ENCODE measurements at places on chromosomes 1 and 21. TPM values are rescaled to one million over a fixed set of nuclear protein-coding genes. Genes with fewer than 3 reads are reported as not detected.

DNA sequence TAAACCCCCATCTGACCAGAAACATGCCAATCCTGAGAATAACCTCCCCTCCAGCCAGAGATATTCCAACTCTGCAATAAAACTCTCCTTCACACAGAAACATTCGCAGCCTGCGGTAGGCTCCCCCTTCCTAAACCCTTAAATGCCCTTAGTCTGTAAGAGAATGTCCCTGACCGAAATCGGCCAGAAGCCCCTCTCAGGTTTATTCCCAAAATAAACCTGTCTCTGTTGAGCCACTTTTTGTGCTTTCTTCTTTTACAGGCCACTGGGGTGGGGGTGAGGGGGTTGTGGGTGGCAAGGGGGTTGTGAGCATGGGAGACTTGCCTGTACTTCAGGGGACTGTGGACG is 4.6 kb downstream of the PRXL2B start:
- H3K4me1 ChIP-seq = peaks cover 9% of the 10 kb centered on the region
- DNase-seq = no peak
- no peaks in the 10 kb centered on the region for H3K36me3 ChIP-seq
- H3K27me3 ChIP-seq = no peaks in the 10 kb centered on the region

- no peaks in the 10 kb centered on the region for H3K36me3 ChIP-seq
- H3K4me1 ChIP-seq = peaks cover 13% of the 10 kb centered on the region
- no peak for DNase-seq
- H3K4me3 ChIP-seq = no peak overlapping the region
- peaks cover 69% of the 10 kb centered on the region for H3K27me3 ChIP-seq
These were observed 417 bp upstream of the GFI1 start for GRCh38 chr1:92487078-92487605.

DNA sequence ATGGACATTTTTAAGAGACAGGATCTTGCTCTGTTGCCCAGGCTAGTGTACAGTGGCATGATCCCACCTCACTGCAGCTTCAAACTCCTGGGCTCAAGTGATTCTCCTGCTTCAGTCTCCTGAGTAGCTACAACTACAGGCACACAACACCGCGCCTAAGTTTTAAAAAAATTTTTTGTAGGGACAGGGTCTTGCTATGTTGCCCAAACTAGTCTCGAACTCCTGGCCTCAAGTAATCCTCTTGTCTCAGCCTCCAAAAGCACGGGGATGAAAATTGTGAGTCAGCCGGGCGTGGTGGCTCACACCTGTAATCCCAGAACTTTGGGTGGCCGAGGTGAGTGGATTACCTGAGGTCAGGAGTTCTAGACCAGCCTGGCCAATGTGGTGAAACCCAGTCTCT is 20.4 kb downstream of the MYSM1 start:
- H3K36me3 ChIP-seq = peaks cover 82% of the 10 kb centered on the region
- DNase-seq = no peak
- no peak overlapping the region for H3K27ac ChIP-seq
- H3K27me3 ChIP-seq = no peaks in the 10 kb centered on the region
- no peak overlapping the region for H3K4me3 ChIP-seq
- H3K4me1 ChIP-seq = no peaks in the 10 kb centered on the region

GRCh38 chr1:244450597-244451538 is 841 bp downstream of the ADSS2 start:
- H3K27me3 ChIP-seq = no peaks in the 10 kb centered on the region
- peak overlapping the region; percentile 84 for H3K4me3 ChIP-seq
- peak overlapping the region; percentile 67 for H3K27ac ChIP-seq

- no peaks in the 10 kb centered on the region for H3K27me3 ChIP-seq
- peak; percentile 44 for DNase-seq
- H3K27ac ChIP-seq = no peak overlapping the region
These were observed 134.3 kb upstream of the ZBTB40 start for GRCh38 chr1:22317231-22317919.

DNA sequence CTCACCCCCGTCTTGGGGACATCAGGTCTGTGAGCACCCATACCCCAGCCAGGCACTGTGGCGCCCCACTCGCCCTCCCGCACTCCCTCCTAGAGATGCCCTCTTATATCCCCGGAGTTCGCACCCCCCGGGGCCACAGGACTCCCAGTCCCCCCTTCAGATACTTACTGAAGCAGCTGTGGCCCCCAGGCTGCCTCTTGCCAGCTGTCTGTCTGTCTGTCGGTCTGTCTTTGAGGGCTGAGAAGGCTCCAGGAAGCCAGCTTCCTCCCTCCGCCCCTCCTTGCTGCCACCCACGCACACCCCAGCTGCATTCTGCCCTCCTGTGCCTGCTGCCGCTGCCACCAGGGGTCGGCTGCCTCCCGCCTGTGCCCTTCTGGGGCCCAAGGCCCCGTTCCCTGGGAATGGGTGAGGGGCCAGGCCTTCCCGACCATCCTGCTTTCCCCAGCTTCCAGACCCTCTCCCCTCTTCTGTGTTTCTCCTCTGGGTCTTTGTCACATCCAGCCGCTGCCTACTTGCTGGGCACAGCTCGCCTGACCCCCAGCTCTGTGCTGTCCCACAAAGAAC is at the start of gene PTPN7:
PTPN7 (minus strand) TSS at position 226 of the 564 bp plus-strand sequence. CDS start 1,200 bp downstream, outside the sequence.
- no peak within 1 kb of the TSS for H3K4me3 ChIP-seq
- H3K27ac ChIP-seq = no peak within 1 kb of the TSS
- H3K27me3 ChIP-seq = no peaks in the 10 kb centered on the region
- H3K4me1 ChIP-seq = peaks cover 9% of the 10 kb centered on the region

- H3K27me3 ChIP-seq = no peaks in the 10 kb centered on the region
- H3K4me3 ChIP-seq = no peak overlapping the region
- no peaks in the 10 kb centered on the region for H3K36me3 ChIP-seq
- DNase-seq = peak; percentile 66
These were observed 80.4 kb upstream of the ADAMTS5 start for GRCh38 chr21:27047283-27047657.

DNA sequence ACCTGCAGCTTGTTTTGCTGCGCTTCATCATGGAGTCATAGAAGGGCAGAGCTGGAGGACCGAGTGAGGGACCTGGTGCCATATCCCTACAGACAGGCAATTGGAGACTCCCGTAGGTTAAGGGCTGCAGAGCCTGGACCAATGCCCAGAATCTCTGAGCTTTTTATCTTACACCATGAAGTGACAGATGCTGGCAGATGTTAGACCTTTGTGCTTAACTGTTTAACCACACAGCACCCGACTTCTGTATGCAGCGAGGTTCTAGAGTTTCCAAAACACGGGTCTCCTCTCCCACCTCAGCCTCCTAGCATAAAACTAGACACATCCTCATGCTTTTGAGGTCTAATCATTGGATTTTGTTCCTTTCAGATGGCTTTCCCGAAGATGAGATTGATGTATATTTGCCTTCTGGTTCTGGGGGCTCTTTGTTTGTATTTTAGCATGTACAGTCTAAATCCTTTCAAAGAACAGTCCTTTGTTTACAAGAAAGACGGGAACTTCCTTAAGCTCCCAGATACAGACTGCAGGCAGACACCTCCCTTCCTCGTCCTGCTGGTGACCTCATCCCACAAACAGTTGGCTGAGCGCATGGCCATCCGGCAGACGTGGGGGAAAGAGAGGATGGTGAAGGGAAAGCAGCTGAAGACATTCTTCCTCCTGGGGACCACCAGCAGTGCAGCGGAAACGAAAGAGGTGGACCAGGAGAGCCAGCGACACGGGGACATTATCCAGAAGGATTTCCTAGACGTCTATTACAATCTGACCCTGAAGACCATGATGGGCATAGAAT is 47.6 kb downstream of the B3GALT5 start:
- no peaks in the 10 kb centered on the region for H3K27me3 ChIP-seq
- H3K27ac ChIP-seq = peak overlapping the region; percentile 83
- H3K36me3 ChIP-seq = no peaks in the 10 kb centered on the region
- peak overlapping the region; percentile 17 for H3K4me3 ChIP-seq
- DNase-seq = peak; percentile 88

DNA sequence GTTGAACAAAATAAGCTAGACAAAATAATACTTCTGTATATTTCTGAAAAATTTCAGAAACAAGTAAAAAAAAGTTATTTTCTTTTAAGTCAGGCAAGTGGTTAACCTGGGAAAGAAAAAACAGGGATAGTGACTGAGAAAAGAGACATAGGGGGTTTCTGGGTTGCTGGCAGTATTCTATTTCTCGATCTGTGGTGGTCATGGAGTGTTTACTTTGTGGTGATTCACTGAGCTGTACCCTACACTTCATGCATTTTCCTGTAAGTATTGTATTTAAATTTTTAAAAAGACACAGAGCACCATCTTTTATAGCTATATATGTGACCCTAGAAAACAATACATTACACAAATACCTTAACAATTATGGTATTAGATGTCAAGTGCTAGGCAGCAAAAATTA is 58.2 kb downstream of the ZNF644 start:
- DNase-seq = no peak
- no peaks in the 10 kb centered on the region for H3K27me3 ChIP-seq
- no peaks in the 10 kb centered on the region for H3K36me3 ChIP-seq

DNA sequence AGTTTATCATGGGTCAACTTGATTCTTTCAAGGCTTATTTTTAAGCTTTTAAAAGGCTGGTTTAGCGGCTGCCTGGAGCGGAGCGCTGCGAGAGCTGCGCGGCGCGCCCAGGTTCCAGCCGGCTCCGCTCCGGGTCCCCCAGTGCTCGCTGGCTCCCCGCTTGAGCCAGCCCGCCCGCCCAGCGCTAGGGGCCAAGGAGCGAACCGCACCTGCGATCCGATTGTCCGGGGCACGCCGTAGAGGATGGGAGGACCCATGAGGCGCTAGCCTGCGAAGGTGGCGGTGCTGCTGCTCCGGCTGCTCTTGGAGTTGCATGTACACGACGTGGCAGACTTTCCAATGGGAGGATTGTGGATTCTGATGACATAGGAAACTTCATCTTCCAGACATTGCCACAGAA is 9.9 kb upstream of the CFHR4 start:
- H3K27ac ChIP-seq = no peak overlapping the region
- H3K4me3 ChIP-seq = no peak overlapping the region
- no peaks in the 10 kb centered on the region for H3K4me1 ChIP-seq
- 0 out of 2 replicates have a peak, but pooled peaks cover 3% of the 10 kb centered on the region for H3K27me3 ChIP-seq
- DNase-seq = no peak

- H3K27me3 ChIP-seq = peaks cover 7% of the 10 kb centered on the region
- DNase-seq = no peak
- H3K27ac ChIP-seq = no peak overlapping the region
- no peaks in the 10 kb centered on the region for H3K4me1 ChIP-seq
These were observed 191.3 kb downstream of the GRIK3 start for GRCh38 chr1:36843027-36843426.

DNA sequence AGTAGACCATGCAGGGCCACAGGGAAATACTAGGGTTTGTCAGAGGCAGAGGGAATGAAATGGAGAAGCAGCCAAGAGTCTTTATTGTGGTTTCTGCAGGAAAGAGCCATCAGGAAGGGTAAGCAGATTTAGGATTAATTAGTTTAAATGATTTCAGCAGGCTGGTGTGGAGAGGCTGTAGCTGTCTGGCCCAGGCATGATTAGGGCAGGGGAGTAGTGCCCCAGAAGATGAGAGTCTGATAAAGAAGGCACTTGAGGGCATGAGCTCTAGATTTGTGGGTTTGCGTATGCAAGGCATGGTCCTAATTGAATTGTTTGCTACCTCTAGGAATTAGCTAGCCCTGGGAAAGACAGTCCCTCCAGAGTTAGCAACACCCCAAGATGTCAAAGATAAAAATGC is 484.6 kb upstream of the PLXNA2 start:
- DNase-seq = no peak
- H3K4me1 ChIP-seq = no peaks in the 10 kb centered on the region
- H3K4me3 ChIP-seq = no peak overlapping the region
- H3K27me3 ChIP-seq = no peaks in the 10 kb centered on the region
- H3K36me3 ChIP-seq = no peaks in the 10 kb centered on the region

- H3K27me3 ChIP-seq = no peaks in the 10 kb centered on the region
- H3K27ac ChIP-seq = peak overlapping the region; percentile 63
- DNase-seq = no peak
- no peak overlapping the region for H3K4me3 ChIP-seq
- H3K4me1 ChIP-seq = peaks cover 51% of the 10 kb centered on the region
These were observed 20.7 kb upstream of the ALDH4A1 start for GRCh38 chr1:18922848-18923755.

GRCh38 chr21:45972353-45972715 is 9.2 kb upstream of the COL6A1 start:
- H3K36me3 ChIP-seq = no peaks in the 10 kb centered on the region
- H3K27ac ChIP-seq = peak overlapping the region; percentile 89
- H3K4me1 ChIP-seq = peaks cover 54% of the 10 kb centered on the region
- H3K27me3 ChIP-seq = no peaks in the 10 kb centered on the region

DNA sequence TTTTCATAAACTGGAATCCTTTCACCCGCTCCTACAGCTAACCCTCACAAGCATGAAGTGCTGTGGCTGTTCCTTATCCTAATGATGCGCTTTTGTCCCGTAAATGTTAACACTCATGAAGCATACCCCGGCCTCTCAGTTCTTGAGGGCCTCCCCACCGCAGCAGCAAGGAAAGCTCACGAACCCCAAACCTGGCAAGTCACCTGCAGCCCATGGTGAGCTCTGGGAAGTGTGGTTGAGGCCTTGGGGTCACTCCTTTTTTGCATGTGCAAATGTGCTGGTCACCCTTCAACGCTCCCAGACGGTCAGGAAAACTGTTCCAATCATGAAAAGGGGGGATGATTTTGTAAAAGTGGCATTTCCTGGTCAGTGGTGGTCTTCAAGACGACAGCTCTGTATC is 124.6 kb downstream of the PRDM2 start:
- no peaks in the 10 kb centered on the region for H3K27me3 ChIP-seq
- no peaks in the 10 kb centered on the region for H3K36me3 ChIP-seq
- peak; percentile 24 for DNase-seq
- no peaks in the 10 kb centered on the region for H3K4me1 ChIP-seq
- no peak overlapping the region for H3K4me3 ChIP-seq

DNA sequence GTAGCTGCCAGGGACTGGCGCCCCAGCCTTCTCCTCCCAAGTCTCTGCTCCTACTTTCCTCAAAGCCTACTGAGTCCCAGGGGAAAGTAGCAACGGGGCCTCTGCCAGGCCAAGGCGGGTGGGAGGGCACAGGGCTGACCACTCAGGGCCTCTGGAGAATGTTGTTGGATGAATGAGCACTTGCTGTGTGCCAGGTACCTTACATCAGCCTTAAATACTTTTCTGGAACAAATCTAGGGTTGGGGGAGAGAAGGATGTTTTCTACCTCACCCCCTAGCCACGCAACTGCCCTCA is 119.3 kb upstream of the ZBTB40 start:
- no peaks in the 10 kb centered on the region for H3K27me3 ChIP-seq
- no peak overlapping the region for H3K27ac ChIP-seq
- H3K36me3 ChIP-seq = no peaks in the 10 kb centered on the region
- DNase-seq = no peak
- H3K4me3 ChIP-seq = no peak overlapping the region
- no peaks in the 10 kb centered on the region for H3K4me1 ChIP-seq

GRCh38 chr1:22373252-22373651 is 78.4 kb upstream of the ZBTB40 start:
- H3K4me1 ChIP-seq = no peaks in the 10 kb centered on the region
- H3K27ac ChIP-seq = no peak overlapping the region
- H3K27me3 ChIP-seq = peaks cover 8% of the 10 kb centered on the region
- DNase-seq = no peak

- no peaks in the 10 kb centered on the region for H3K27me3 ChIP-seq
- DNase-seq = no peak
- no peak overlapping the region for H3K27ac ChIP-seq
- H3K4me1 ChIP-seq = peaks cover 21% of the 10 kb centered on the region
- no peak overlapping the region for H3K4me3 ChIP-seq
These were observed 40.2 kb downstream of the HSPG2 start for GRCh38 chr1:21896652-21897532.

FAM163A gene
- total RNA-seq = not detected

ADGRL4 gene
- total RNA-seq = not detected

SLC9C2 gene
- not detected for total RNA-seq

IGSF5 gene
- not detected for total RNA-seq

FCGR3B gene
- not detected for total RNA-seq

HPDL gene
- 0.18 TPM for total RNA-seq

LEFTY1 gene
- not detected for total RNA-seq
